Stimulated activated CD4-positive, alpha-beta T cell treated with anti-CD3 and anti-CD28 coated beads, Interleukin-1b, Interleukin-23, amount 100 ng/mL, for 1 hour (primary cell): ENCODE measurements at places on chromosomes 2 and 18.
A peak's percentile ranks its signal among the peaks of the same experiment; 100 is the strongest.

- no peak for DNase-seq
These were observed 119.6 kb downstream of the LCLAT1 start for GRCh38 chr2:30566631-30567030.

DNA sequence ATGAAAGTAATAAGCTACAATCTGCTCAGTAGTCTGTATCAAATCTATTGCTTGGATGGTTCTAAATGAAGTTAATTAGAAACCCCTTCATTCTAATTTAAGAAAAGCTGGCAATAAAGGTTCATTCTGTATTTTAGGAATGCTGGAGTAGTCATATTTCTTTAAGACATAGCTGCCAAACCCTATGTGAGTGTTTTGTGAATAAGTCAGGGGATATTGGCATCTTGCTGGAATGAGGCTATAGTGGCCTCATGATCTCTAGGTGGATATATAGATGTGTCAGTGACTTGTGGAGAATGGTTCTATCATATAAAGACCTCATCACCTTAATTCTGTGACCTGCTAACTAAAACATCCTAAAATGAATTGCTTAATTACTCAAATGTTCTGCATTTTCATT, 196.3 kb downstream of the PDE1A start:
- no peak for DNase-seq

- DNase-seq = no peak
These were observed 63.6 kb upstream of the FZD5 start for GRCh38 chr2:207833251-207833751.

GRCh38 chr18:49901862-49902340, 88.6 kb upstream of the ACAA2 start:
- no peak for DNase-seq

DNA sequence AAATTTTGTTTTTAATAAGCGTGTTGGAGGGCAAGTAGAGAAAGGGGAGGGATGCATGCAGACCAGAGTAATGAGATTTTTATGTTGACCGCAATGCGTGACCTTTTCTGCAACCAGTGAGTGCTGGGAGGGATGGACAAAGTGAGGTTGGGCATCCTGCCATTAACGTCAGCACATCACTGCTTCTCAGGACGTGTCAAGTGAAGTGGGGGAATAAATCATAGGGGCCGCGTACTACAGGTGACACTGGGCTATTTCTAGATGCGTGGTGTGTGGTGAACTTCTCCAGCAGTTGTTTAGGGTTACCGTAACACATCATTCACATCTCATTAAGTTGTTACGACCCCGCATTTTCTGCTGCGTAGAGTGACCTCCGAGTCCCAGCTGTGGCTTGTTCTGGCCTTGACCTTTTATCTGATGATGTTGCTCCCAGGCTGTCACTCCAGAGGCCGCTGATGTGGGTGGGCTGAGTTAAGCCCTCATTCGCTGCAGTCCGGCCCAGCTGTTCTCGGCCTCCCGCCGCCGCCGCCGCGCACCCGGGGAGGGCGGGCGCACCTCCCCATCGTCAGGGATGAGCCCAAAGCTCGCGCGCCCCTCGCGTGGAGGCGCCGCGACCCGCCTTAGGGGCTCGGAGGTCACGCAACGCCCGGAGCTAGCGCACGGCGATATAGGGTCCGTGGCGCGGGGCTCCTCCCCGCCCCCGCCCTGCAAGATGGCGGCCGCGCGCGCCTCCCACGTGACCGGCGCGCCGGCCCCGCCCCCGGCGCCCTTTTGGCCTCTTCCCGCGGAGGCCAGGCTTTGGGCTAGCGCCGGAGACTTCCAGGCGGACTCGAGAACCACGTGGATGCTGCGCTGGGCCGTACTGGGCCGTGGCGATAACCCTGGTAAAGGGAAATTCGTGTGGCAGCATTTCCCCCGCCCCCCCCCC, 3.5 kb downstream of the ZCCHC2 start:
- peak; percentile 58 for DNase-seq

- no peak for DNase-seq
These were observed 24.3 kb downstream of the STAT4 start for GRCh38 chr2:191126386-191127085.

GRCh38 chr18:35618696-35619095, 37.2 kb downstream of the GALNT1 start:
- no peak for DNase-seq

DNA sequence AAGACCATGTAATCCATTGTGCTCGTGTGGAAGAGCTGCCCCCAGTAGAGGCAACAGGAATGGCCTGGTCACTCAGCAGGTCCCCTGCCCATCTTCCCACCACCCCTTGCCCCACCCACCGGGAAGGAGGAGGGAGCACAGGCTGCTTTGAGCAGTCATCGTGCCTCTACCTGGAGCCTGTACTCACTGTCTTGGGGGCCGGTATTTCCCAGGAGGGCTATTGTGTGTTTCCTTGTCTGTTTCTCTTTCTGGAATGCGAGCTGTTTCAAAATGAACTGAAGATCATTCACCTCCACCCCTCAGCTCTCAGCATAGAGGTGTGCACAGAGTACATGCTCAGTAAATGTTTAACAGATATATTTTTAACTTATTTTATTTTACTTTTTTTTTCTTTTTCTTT, 7.7 kb upstream of the AMMECR1L start:
- DNase-seq = no peak

GRCh38 chr2:97662386-97662894, 1.4 kb downstream of the ACTR1B start:
- no peak for DNase-seq

DNA sequence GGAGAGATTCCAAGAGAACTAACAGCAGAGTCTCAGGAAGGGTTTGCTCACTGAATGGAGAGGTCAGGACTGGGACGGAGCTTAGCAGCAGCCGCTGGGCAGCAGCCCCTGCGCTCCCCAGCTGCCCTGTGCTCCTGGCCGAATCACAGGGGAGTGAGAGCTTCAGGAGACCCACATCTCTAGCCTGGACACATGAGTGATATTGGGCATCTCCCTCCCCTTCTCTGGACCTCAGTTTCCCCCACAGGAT, 511 bp downstream of the MATN3 start:
- DNase-seq = no peak

DNA sequence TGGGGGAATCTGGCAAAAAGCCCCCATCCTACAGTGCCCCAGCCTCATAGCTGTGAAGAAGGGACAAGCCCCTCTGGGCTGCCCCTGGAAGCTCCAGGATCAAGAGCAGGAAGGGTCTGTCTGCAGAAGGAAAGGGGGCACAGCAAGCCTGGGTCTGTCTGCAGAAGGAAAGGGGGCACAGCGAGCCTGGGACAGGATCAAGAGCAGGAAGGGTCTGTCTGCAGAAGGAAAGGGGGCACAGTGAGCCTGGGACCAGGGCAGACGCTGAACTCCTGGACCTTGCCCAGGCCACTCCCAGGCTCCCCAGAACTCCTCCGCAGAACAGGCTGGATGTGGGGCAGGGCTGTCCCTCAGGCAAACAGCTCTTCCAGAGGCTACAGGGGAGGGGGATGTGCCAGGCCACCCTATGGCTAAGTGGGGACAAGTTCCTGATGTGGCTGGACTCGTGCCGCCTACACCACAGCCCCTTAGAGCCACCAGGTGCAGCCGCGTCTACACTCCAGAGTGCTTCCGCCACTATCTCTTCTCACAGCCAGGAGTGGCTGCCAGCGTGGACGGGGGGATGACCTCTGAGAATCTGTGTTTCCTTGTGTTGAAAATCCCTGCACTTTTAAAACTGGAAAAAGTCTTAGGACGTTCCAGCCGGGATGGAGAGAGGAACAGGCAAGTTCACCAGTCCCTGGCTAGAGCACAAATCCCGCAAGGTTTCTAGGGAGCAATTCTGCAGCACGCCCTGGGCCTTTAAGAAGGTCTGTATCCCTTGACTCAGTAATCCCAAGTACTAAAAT, 20.8 kb downstream of the KIF1A start:
- no peak for DNase-seq

DNA sequence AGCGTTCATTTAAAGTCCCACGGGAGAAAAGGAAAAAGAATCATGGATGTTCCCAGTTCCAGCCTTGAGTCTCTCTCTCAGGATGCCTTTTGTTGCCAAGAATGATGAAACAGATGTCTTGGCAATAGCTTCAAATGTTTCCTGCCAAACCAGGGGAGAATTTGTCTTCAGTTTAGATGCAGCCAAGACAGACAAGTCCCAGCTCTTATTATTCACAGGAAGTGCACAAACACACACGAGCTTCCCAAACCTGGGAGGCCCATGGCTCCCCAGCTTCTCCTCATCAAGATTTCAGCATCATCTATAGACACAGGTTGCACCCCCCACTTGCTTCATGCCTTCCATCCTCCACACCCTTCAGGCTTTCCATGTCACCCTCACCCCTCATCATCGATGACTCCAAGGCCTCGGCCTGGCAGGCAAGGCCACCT, 45.9 kb downstream of the HS1BP3 start:
- no peak for DNase-seq

DNA sequence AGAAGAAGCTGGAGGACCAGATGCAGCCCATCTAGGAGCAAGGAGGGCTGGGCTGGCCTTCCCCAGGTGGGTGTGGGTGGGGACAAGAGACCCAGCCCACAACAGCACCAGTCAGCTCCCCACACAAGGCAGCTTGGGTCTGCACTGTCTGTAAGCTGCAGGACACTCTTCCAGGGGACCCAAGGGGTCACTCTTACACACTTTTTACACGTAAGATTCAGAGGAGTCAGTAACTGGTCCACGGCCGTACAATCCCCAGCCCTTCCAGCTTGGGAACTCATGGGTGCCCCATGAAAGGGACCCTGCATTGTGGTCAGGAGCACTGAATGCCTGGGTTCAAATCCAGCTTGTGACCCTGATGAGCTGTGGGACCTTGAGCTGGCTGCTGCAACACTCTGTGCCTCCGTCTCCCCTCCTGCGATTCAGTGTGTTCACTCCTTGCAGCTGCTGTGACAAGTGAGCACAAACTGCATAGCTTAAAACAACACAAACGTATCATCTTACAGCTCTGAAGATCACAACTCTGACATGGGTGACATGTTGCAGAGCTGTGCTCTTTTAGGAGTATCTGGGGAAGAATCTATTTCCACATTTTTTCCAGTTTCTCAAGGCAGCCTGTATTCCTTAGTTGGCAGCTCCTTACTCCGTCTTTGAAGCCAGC, 11.1 kb upstream of the SLC66A3 start:
- no peak for DNase-seq

GRCh38 chr2:117523267-117523666, 291.2 kb upstream of the DDX18 start:
- DNase-seq = no peak

- DNase-seq = no peak
These were observed 46.7 kb downstream of the EN1 start for GRCh38 chr2:118800736-118801135.

DNA sequence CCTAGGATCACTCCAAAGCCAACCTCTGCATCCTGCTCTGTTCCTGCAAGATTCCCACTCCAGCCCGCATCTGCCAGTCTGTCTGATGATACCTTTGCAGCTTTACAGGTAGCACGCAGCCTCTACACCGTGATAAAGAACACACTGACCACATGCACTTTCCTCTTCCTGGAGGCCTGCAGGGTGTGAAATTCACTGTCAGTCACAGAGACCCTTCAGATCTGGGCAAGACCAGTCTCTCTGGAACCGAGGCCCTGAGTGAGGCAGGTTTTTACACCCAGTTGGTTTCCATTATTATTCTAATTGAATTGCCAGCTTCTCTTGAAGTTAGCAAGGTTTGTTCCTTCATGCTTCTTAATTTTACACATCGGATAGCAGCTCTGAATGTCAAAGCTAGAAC, 30.5 kb upstream of the TWIST2 start:
- DNase-seq = no peak

DNA sequence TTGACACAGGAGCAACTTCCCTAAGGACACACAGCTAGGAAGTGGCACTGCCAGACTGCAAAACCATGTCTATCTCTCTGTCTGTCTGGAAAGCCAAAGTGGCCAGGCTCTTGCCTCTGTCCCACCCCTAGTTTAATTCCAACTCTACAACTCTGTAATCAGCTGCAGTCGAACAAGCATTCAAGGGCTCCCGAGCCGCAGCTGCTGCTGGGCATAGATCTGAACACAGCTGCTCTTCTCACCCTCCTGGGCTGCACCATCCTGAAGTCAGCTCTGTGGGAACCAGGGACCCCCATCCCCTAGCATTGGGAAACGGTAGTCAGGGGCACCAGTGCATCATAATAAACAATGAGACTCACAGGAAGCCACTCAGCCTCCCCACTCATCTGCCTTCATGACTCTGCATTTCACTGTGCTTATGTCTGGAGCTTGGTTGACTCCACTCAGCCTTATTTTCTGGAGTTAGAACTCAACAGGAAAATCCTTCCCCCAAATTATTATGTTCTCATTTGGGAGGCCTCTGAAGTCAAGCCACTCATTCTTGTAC, 44.4 kb upstream of the TMEM163 start:
- no peak for DNase-seq

GRCh38 chr2:239558661-239559060, 157.8 kb upstream of the HDAC4 start:
- DNase-seq = no peak

- DNase-seq = no peak
These were observed 58.5 kb upstream of the COPS8 start for GRCh38 chr2:237026981-237027711.

- no peak for DNase-seq
These were observed 157.2 kb downstream of the DDX1 start for GRCh38 chr2:15748736-15749323.

DNA sequence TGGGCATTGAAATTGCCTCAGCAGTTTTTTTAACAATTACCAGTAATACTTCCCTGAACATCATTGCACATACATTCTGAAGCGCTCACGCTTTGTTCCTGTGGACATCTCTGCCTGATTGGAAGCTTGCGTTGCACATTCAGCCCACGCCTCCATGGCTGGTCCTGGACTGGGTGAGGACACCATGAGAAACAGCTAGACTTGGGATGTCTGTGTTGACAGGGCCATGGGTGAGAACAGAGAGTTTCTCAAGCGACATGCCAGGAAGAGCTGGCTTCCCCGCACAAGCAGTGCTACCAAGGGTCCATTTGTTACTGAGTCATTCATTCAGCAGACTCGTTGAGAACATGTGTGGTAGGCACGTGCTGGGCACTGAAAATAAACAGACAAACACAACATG, 166.3 kb downstream of the GBX2 start:
- no peak for DNase-seq

DNA sequence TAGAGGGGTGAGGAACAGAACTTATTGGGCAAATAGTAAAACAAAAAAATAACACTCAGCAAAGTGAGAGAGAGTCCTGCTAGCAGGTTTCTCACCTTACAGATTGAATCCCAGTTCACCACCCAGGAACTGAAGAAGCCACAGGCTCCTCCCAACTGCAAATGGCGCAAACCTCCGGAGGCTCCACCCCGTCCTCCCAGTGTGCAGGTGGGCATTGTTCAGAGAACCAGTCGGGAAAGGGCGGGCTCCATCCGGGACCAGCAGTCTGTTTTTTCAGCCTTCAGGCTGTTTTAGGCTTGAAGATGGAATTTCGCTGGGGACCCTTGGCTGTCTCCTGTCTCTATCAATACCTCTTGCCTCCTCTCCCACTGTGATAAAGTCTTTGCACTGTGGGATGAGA, 317.5 kb downstream of the PARD3B start:
- no peak for DNase-seq

DNA sequence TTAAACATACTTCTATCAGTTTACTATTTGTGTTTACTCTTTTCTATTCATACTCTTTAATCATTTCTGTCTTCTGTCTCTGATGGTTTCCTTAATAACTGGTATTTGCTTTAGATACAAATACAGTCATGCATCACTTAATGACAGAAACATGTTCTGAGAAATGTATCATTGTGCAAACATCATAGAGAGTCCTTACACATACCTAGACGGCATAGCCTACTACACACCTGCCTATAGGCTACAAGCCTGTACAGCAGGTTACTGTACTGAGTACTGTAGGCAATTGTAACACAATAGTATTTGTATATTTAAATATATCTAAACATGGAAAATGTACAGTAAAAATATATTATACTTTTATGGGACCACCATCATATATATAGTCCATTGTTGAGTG, 36.3 kb downstream of the VSNL1 start:
- no peak for DNase-seq
